CD4-positive, alpha-beta T cell treated with Interferon gamma for 1 hour (primary cell): ENCODE measurements at places on chromosomes 13 and 19.

DNA sequence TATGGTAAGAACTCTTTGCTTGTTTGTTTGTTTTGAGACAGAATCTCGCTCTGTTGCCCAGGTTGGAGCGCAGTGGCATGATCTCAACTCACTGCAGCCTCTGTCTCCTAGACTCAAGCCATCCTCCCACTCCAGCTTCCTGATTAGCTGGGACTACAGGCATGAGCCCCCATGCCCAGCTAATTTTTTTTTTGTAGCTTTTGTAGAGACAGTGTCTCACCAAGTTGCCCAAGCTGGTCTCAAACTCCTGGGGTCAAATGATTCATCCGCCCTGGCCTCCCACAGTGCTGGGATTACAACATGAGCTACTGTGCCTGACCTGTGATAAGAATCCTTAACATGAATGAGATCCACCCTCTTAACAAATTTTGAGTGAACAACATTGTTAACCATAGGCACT, 183.9 kb upstream of the TSHZ3 start:
- no peak for DNase-seq

DNA sequence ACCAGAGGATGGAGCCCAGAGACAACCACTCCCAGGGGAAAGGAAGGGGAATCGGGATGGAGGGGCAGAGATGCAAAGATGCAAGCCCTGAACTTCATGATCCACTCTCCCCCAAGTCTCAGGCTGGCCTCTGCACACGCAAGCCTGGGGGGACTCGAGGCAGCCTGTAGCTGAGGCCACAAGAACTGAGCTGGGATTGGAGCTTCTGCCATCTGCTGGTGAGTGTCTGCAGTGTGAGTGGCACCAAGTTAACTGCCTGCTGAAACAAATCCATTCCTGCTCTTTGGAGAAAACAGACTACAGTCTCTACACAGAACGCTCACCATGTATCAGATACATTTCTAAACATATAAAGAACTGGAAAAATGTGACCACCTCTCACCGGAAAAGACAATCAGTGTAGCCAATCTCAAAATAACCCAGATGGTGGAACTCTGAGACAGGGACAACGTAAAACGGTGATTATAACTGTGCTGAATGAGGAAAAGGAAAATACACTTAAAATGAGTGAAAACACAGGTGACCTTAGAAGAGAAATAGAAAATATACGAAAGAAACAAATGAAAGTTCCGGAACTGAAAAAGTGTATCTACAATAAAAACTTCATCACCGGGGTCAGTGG, 62.1 kb downstream of the KLF2 start:
- peak; percentile 64 for DNase-seq

DNA sequence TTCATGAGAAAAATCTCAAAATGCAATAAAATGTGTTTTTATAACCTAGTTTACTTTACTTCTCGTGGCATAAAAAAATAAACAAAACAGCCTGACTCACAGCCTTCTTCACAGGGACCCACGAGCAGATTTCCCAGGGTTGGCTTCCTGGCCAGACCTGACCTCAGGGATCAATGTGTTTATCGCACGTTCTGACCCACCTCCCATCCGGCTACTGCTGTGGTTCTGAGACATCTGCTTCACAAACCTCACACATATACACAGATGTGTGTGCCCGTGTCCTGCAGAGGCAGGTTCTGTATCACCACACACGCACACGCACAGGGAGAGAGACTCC, 118.3 kb downstream of the COL4A2 start:
- DNase-seq, result no peak

DNA sequence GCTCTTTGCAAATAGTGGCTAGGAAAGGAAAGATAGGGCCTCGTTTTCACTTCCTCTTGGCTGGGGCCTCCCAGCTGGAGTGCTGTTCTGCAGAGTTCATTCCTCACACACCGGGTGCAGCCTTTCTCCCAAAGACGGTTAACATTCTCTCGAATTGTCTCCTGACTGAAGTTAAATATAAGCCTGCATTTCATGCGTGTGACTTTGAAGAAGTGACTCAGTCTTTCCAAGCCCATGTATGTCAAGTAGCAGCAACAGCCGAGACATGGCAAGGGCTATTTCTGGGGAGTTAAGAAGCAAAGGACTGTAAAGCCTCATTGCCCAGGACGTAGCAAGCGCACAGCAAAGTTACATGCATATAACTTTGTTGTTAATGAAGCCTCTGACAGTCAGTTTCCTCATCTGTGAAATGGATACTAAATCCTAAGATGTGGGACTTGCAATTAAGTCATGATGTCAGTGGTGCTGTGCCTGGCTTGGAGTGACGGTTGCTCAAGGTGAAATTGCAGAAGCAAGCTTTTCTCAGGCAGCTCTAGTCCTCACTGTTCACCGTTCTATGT, 502.4 kb downstream of the MYO16 start:
- DNase-seq, result no peak

DNA sequence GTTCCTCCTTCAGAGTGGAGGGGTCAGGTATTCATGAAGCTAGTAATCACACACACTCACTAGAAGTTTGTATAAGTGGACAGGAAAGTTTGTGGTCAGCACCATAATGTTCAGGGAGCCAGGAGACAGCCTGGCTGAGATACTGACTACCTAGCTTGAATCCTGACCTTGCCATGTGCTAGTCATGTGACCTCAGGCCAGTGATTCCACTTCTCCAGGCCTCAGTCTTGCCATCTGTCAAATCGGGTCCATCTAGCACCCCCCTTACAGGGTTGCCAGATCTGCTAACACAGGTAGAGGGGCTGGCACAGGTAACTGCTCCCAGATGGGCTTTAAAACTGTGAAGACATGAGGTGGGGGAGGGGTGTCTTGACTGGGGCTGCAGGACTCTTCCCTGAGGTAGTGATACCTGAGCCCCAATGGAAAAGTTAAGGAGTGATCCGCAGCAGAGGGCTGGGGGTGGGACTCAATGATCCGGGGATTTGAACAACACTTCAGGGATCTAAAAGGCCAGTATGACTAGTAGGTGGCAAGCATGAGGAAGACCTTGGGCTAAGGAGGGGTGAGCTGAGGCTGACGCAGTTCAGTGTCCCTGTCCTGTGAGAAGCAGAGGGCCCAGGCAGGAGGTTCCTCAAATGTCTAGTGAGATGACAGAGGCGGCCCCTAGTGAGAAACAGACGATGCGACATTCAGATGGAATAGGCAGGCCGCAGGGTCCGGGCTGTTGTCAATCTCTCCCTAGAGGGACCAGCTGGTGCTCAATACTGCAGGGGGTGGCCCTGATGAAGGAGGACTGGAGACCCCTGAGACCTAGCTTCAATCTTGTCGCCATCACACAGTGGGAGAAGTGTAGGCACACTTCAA, 8.5 kb downstream of the ACTMAP start:
- DNase-seq, result no peak

DNA sequence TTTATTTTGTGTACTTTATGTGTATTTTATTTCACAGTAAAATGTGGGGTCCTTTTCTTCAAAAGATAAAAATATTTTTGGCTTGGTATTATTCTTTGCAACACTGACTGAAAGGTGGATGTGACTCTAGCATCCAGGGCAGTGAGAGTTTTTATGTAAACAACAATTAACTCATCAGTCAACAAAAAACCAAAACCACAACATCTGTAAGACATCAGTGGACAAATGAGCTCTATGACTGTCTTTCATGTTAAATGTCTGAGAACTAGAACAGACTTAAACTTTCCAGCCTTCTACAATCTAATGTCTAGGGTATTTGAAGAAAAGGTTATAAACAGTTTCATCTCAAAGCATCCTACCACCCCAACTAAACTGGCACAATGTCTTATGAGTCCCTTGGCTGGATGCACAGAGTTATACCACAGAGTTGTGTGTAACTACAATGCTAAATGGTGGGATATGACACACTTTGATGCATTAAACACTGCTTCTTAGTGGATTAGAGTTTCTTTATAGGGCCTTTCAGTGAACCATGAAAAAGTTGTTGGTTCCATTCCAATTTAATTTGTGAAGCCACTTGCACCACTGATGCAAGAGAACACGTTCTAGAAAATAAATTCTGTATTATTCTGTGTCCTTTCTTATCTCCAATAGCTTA, 544.2 kb upstream of the KLF12 start:
- no peak for DNase-seq

DNA sequence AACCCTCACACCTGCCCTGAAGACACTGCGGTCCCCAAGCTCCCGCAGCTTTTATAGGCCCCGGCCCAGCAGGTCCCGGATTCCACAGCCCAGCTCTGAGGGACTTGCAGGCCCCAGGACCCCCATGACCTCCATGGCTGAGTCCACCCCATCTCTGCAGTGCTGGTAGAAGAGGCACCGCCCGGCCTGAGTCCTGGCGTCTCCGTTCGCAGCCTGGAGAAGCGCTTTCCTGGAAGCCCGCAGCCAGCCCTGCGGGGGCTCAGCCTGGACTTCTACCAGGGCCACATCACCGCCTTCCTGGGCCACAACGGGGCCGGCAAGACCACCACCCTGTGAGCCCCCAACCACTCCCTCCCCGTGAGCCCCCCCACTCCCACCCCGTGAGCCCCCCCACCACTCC, 9.2 kb downstream of the ABCA7 start:
- no peak for DNase-seq

GRCh38 chr13:108225440-108225839, 7.2 kb downstream of the ABHD13 start:
- no peak for DNase-seq

- no peak for DNase-seq
These were observed 13.2 kb downstream of the SPART start for GRCh38 chr13:36332986-36333385.

GRCh38 chr19:40398417-40399131, 8.6 kb upstream of the HIPK4 start:
- peak; percentile 75 for DNase-seq

GRCh38 chr19:940591-941291, 14.9 kb downstream of the ARID3A start:
- DNase-seq, result peak; percentile 76

DNA sequence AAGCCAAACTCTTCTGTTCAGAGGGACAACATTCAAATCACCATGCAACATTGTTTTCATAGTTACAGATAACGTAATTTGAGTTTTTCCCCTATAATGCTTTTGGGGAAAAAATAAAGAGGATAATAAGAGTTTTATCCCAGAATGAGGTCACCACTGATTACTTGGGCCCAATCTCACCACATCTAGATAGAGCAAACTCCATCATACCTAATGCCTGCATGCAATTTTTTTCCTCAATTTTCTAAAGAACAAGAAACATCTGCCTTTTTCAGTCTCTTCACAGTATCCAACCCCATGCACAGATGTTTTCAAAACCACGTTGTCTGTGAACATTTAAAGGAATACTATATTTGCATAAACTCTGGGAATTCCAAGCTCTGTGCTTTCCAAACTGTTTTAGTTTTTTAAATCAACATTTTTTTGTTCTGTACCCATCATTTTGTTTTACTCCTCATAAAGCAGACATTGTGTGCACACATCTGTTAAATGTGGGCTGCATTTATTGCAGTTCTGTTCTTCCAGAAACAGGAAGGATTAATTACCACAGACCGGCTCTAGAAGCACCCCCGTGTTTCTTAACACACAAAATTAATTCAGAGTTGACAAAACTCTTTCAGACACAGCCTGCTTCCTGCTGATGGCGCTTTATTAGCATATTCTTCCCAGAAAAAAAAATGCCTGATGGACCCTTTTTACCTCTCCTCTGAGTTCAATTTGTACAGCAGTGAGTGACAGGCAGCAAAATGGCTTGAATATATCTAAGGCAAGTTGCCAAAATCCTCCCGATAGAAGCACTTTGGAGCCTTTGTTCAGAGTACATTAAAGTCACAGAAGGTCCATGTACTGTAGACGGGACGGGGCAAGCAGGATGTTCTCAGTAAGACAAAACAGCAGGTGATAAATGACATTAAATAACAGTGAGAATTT, 1171.9 kb downstream of the EFNB2 start:
- DNase-seq, result no peak

GRCh38 chr19:18785179-18786124, 5.7 kb downstream of the COMP start:
- DNase-seq, result peak; percentile 72

GRCh38 chr13:99155821-99156220, 44.8 kb upstream of the UBAC2 start:
- DNase-seq, result no peak

DNA sequence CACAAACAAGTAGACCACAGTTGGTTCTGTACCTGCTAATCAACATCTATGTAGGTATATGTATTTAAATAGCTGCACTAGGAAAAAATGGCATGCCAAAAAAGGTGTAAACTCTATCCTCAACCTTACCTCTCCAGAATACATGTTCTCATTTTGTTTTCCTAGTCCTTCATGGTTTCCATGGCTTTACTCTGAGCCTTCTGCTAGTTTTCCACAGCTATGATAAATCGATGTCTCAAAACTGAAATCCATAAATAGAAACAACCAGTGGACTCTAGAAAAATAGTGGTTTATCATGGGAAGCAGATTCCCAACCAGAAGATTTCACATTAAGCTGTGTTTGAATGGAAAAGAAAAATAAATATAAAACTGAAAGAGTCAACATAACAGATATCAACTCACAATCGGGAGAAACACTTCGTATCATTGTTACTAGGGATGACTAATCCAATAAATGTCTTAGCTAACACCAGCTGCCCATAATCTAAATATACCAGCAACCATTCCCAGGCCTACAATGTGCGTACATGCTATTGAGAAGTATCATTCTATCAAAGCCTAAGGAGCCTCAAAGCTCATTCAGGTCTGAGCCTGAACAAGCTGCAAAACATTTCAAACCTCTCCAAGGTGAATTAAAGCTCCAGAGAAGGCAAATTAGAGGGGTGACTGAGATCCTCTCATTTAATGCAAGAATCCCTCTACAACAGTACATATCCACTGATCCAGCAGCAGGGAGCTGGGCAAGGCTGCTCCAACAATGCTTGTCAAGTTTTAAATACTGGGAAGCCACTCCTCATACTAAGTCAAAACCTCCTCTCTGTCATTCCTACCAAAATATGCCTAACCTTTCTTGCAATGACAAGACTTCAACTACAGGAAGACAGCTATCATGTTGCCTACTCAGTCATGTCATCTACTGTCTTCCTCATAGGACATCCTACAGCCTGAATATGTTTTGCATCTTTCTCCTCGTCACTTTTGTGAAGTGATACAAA, 90.2 kb downstream of the KCTD12 start:
- DNase-seq, result no peak

GRCh38 chr13:106115081-106115480, 420.4 kb downstream of the EFNB2 start:
- no peak for DNase-seq
